Trophoblast cell (in vitro differentiated cells and primary cell): ENCODE measurements at places on chromosomes 4 and X.

DNA sequence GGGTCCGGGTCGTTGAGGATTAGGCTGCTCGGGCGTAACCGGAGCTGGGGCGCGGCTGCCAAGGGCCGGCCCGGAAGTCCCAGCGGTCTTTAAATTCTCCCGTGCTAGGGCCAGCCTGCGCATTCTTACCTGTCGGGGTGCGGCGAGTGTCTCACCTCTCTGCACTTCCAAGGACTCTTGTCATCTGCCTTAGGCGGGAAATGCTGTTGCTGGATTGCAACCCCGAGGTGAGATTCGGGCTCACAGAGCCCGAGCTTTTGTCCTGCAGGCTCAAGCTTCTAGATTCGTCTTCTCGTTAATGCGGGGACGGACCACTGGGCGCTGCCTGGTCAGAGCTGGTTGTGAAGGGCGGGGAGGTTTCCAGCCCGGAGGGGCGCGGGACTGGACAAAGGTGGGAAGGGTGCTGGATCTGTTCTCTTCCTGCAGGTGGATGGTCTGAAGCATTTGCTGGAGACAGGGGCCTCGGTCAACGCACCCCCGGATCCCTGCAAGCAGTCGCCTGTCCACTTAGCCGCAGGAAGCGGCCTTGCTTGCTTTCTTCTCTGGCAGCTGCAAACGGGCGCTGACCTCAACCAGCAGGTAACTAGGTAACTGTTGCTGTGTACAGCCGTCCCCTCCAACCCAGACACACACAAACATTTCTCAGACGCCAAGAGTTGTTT, at the start of gene ANKRD37:
Gene ANKRD37 (plus strand): TSS at position 118 of the 662 bp plus-strand sequence. CDS start 83 bp downstream, at position 201.
- DNase-seq = peak; percentile 88

- DNase-seq = peak; percentile 12
Measured at GRCh38 chrX:48972220-48973164, 848 bp upstream of the KCND1 start.

GRCh38 chrX:78517124-78517523, 142.0 kb downstream of the RTL3 start:
- peak; percentile 61 for DNase-seq

DNA sequence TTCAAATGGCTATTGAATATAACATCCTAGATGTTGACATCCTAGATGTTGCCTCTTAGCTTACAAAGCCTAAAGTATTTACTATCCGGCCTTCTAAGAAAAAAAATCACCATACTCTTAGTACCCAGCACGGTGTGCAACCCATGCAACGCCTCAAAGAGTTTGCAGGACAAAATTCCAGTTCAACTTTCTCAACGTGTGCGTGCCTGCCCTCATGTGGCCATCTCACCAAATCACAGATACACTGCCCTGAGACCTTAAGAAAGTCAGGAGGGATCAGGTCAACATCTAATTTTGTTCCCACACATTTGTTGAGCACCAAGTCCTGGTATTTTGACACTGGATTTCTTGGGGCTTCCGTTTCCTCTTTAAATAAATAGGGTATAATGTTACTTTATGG, 68.3 kb downstream of the CRMP1 start:
- peak; percentile 40 for DNase-seq

DNA sequence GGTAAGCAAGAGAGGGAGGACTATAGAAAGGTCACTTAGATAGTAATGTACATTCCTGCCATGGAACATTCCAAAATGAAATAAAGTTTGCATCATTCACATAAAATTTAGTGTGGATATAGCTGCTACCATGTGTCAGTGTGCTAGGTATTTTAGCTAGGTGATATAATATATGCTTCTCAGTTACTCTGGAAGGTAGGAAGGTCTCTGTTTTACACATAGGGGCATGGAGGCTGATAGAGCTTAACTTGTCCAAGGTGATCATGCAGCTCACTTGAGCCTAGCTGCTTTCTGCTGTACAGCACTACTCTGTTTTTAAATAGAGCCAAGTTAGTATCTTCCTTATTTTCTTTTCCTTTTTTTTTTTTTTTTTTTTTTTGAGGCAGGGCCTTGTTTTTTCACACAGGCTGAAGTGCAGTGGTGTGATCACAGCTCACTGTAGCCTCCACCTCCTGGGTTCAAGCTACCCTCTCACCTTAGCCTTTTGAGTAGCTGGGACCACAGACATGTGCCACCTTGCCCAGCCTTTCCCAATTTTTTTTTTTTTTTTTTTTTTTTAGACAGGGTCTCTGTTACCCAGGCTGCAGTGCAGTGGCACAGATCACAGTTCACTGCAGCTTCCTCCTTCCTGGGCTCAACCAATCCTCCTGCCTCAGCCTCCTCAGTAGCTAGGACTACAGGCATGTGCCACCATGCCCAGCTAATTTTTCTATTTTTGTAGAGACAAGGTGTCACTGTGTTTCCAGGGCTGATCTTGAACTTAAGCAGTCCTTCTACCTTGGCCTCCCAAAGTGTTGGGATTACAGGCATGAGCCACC, 10.4 kb downstream of the AFF1 start:
- DNase-seq = peak; percentile 58

GRCh38 chrX:38332505-38332904, 5.2 kb upstream of the RPGR start:
- DNase-seq = no peak

GRCh38 chrX:154600759-154601374, 15.9 kb downstream of the CTAG1A start:
- no peak for DNase-seq

- DNase-seq = no peak
Measured at GRCh38 chr4:105714071-105714521, 5.5 kb downstream of the GSTCD start.

DNA sequence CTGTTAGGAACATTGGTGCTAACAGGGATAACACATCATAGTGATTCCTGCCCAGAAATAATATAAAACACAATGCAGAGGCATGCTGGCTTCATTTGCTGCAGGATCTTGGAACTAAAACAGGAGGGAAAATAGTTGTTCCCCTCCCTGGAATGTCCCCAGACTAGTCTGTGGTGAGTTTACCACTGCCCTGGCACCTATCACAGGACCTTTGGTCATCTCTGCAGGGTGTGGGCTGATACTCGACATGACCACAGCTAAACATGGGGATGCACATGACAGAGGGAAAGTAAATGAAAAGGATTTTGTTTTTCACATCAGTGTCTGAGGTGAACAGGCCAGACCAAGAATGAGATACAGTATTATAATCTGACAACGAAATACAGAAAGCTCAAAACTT, 160.2 kb upstream of the DKK2 start:
- peak; percentile 31 for DNase-seq

GRCh38 chr4:2095236-2096072, 36.3 kb downstream of the NAT8L start:
- no peak for DNase-seq

DNA sequence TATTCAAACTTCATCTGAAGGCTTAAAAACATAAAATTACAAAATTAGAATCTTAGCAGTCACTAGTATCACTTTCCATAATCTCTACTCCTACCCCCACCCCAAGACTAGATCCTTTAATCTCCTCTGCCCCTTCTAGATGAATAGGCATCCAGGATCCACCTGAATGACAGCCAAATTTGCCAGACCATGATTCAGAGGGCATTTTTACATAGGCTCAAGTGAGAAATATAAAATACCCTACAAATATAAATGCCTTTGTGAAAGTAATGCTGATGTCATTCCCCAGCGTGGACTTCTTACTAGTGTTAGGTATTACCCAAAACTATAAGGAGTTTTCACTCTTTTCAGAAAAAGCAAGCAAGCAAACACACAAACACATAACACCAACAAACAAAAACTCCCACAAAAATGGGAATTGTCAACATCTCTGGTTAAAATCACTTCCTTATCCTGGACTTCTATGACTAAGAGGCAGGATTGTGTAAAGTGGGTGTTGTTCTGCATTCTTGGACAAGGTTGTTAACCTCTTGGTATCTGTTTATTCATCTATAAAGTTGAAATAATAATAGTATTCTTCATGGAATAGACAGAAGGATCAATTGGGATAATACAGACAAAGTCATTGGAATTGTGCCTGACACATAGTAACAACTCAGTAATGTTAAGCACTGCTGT, 51.3 kb upstream of the TMPRSS11F start:
- DNase-seq = no peak

DNA sequence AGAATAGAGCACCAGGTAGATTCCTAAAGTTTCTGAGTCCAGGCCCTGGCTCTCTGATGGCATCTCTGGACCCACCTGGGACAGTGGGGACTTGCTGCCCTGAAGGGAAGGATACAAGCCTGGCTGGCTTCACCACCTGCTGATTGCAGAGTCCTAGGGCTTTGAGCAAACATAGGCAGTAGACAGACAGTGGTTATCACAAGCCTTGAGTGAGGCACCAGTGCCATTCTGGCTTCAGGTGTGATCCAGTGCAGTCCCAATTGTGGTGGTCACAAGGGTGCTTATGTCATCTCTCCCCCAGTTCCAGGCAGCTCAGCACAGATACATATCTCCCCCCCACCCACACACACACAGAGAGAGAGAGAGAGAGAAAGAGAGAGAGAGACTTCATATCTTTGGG, 6.6 kb upstream of the PRRG3 start:
- DNase-seq = no peak

GRCh38 chr4:117421706-117422105, 336.3 kb upstream of the TRAM1L1 start:
- no peak for DNase-seq

GRCh38 chr4:184825896-184826690, at the start of gene ACSL1:
Gene ACSL1 (minus strand): TSS chr4:184825968. CDS start chr4:184803514, 22,454 bp downstream.
- DNase-seq = peak; percentile 79

DNA sequence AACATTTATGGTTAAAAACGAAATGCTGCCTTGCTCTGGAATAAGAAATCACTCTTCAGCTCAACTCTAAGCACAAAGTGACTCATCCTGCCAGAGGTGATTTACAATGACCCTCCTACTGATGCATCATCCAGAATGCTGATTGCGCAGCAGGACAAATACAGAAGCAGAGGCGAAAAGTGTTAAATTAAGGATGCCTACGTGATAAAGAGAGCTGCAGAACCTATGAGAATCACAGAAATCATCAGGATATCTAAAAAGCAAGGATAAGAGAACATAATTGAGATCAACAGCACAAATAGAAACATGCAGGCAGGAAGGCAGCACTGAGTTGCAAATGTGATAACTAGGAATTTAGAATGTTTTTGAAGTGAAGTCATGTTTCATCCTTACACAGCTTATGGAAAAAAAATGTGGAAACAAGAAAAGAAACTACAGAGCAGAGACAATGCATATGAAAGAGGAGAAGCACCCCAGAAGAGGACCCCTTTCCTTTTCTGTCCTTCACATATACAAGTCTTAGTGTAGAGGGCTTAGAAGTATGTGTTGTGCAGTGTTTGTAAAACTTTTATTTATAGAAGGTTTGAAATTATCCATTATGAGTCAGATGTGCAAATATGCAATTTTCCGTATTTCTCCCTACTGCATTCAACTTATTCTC, 188.4 kb downstream of the SLC7A11 start:
- DNase-seq = peak; percentile 88

DNA sequence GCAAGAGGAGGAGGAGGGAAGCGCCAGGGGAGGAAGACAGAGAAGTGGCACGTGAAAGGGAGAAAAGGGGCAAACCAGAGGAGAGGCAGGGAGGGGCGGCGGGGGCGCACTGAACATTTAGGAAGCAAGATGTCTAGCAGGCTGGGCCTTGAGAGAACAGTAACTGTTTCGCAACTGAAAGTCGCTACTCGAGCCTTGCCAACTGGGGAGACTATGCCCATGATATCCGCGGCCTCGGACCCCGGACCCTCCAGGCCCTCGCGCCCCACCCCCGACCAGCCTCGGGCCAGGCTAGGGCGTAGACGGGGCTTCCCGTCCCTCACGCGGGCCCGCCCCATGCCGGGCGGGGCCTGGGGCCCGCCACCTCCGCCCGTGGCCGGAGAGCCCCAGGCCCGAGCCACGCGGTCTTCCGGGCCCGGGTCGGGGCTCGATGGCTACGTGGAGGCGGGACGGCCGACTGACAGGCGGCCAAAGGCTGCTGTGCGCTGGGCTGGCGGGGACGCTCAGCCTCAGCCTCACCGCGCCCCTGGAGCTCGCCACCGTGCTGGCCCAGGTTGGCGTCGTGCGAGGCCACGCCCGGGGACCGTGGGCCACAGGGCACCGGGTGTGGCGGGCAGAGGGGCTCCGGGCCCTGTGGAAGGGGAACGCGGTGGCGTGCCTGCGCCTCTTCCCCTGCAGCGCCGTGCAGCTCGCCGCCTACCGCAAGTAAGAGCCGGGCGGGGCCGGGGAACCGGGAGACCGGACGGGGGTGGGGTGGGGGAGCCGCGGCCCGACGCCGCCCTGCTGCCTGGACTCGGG, at the start of gene SLC25A43:
Gene SLC25A43 (plus strand): TSS at position 363 of the 798 bp plus-strand sequence. CDS start 68 bp downstream, at position 431.
- DNase-seq = no peak

GRCh38 chrX:2907295-2907694, 21.8 kb downstream of the ARSD start:
- no peak for DNase-seq

DNA sequence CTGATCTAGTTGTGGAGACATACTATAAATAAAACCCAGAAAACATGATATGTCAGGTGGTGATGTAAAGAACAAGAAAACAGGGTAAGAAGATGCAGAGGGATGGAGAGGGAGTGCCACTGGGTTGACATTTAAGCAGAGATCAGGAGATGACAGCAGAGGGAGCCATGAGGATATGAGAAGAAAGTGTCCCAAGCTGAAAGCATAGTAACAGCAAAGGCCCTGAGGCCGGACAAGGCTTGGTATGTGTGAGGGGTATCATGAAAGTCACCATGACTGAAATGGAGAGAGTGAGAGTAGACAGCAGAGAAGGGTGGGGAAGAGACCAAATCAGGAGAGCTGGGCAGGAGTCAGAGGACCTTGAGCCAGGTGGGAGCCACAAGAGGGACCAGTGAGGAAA, 3.4 kb downstream of the GPKOW start:
- no peak for DNase-seq

DNA sequence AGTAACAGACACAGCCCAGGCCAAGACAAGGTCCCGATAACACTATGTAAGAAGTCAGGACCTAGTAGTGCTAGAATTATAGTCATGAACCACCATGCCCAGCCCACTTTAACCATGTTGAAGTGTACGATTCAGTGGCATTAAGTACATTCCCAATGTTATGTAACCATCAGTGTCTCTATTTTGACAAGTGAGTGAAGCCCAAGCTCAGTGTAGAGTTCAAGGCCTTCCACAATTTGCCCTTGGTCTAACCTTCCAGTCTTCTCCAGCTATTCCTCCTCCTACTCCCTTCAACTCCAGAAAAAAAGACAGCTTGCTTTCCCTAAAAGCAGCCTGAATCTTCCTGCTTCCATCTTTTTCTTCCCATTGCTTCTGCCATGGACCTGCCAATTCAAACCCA, 31.5 kb downstream of the LIAS start:
- DNase-seq = no peak

GRCh38 chr4:58048491-58048890, 938.3 kb upstream of the IGFBP7 start:
- DNase-seq = no peak

DNA sequence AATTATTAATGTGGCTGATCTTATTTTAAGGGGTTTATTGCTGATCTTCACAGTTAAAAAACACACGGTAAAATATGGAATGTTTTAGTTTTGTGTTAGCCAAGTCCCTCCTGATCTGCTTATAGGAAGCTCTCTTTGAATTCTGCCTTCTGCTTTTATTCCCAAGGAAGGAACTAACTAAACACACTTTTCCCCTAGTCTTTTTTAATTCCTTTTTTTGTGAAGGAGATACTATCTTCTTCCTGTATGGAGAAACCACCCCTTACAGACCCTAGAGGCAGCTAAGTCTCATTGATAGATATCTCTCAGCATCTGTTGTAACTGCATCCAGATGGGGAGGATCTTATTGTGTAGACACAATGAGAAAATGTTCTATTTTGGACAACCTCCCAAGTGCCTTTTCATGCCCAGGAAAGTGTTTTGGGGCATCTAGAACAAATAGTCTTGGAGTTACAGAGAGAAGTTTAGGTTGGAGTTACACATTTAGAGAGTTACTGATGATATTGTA, 64.4 kb downstream of the AFF1 start:
- DNase-seq = no peak

- DNase-seq = no peak
Measured at GRCh38 chr4:174549721-174550120, 27.4 kb upstream of the HPGD start.
